ENCODE measurements at places on chromosomes 11 and 22. TPM values are rescaled to one million over a fixed set of nuclear protein-coding genes. Genes with fewer than 3 reads are reported as not detected.

DNA sequence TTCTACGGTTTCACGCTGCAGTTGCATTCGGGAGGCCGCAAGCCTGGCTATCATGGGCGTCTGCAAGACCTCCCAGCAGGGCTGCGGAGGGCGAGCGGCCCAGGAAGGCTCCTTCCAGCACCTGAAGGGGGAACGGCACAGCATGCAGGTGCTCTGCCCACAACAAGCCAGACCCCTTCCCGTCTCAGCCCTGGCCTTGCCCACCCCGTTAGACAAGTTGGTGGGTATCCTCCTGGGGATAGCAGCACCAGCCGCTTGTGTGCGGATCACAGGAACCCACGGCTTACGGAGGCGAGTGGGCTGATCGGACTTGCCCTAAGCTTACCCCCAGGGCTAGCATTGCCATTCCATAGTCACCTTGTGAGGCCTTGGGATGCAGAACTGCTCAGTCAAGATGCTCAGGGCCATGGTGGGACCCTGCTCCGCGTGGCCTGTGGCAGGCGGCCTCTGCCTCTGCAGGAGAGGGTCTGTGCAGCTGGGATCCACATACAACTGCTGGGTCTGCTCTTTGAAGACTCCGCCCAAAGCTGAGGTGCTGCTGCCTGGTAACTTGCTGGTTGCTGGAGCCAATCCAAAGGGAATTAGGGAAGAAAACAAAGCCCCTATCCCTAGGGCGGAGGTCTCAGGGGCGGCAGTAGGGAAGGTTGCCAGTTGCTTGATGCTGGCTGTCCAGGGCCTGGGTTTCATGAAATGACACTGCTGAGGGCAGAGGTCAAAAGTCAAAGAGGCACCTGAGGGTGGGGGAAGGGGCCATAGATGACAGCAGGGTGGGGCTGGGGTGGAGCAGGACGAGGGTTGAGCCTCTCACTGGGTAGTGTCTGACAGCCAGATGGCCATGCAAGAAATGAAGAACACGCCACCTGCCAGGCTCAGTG lies 1.4 kb upstream of the OSBPL5 start:
- no peak for DNase-seq

The GP1BB gene
- 10.2 TPM for total RNA-seq

GRCh38 chr11:16561150-16561549 lies 177.3 kb upstream of the C11orf58 start:
- DNase-seq = no peak

The RANGAP1 gene
- 73.5 TPM for total RNA-seq

GRCh38 chr11:71499546-71499945 lies 27.5 kb upstream of the KRTAP5-7 start:
- DNase-seq = no peak

The LYVE1 gene
- total RNA-seq = not detected

GRCh38 chr11:111448831-111449557 lies 63.2 kb downstream of the BTG4 start:
- DNase-seq = no peak

The SPDYC gene
- total RNA-seq = not detected

GRCh38 chr11:131038597-131038996 lies 122.3 kb upstream of the SNX19 start:
- peak; percentile 53 for DNase-seq

DNA sequence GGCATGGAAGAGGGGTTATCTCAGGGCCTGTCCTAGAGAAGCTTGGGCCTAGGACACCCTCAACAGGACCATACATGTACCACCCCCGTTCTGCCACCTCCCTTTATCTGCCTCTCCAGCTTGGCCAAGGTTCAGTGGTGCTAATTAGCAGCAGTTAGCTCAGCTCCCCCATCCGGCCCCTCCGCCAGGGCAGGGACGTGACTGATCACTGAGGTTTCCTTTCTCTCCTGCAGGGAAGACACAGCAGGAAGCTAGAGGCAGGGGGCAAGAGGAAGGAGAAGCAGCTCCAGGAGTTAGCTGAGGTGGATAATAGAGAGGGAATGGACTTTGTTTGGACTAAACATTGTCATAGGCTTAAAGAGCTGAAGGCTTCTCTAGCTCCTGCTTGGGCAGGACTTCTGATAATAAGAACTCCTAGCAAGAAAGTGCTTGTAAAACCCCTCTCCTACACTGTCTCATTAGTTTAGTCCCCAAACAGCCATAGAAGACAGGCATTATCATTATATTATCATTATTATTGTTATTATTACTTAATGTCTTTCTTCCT lies 53.8 kb downstream of the BUD13 start:
- DNase-seq = no peak

- no peak for DNase-seq
Measured at GRCh38 chr11:130635937-130636630, 187.6 kb downstream of the ADAMTS15 start.

DNA sequence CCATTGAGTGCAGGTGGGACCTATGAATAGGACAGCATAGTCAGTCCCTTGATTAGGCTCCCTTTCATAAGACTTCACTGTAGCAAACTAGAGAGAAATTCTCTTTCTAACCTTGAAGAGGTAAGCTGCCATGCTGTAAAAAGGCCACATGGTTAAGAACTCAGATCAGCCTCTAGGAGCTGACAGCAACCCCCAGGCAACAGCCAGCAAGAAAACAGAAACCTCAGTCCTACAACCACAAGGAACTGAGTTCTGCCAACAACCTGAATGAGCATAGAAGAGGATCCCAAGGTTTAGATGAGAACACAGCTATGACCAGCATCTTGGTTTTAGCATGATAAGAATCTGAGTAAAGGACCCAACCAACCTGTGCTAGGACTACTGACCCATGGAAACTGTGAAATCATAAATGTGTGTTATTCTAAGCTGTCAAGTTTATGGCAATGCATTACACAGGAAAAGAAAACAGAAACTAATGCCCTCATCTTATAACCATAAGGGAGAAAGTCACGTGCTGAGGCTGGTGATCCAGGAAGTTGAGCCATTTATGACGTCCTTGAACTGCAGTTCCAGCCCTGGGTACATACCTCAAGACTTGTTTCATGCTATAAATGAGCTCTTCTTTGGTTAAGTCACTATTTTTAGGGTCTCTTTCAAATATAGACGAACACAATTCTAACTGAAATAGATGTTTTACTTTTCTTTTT lies 43.3 kb downstream of the RAB38 start:
- DNase-seq = no peak

The NXPE4 gene
- not detected for total RNA-seq

DNA sequence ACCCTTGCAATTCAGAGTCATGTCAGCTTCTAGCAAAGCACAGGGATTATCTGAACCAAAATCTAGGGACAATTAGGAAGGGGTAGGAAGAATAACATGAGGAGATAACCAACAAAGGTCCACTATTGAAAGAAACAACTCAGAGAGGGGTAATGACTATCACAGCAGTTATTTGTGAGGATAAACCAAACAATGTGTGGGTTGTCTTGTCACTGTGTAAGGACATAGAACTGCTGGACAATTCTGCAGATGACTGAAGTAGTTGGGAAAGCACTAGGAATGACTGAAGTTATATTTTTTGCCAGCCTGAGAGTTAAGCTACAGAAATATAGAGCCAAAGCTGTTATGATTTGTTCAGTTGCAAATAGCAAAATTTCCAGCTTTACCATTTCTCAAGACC lies 858.4 kb upstream of the CCDC90B start:
- no peak for DNase-seq

DNA sequence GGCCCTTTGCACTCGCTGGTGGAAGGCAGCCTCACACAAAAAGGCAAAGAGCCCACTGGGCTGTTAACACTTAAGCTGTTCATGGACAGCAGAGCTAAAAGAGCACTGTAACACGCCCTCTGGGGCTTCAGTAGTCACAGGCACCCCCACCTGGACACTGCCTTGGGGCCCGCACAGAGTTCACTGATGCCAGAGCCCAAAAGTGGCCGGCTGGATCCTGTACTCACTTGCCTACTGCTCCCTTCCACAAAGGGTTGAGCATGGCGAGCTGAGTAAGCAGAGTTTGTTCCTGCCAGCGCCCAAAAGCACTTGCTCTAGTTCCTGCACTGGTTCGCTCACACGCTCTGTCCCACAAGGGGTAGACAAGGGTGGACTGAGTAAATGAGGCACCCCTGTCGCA lies 78.8 kb downstream of the RELT start:
- no peak for DNase-seq

Measured in GM23248 (cell line).